ENCODE measurements at places on chromosomes 6 and 20. TPM values are rescaled to one million over a fixed set of nuclear protein-coding genes. Genes with fewer than 3 reads are reported as not detected.
A peak's percentile ranks its signal among the peaks of the same experiment; 100 is the strongest.

The CST4 gene
- polyA plus RNA-seq: not detected

The NUDT3 gene
- polyA plus RNA-seq: 7.4 TPM

The HNF4A gene
- polyA plus RNA-seq: not detected

- DNase-seq: peak; percentile 9
Measured at GRCh38 chr6:32665661-32666060, 796 bp downstream of the HLA-DQB1 start.

DNA sequence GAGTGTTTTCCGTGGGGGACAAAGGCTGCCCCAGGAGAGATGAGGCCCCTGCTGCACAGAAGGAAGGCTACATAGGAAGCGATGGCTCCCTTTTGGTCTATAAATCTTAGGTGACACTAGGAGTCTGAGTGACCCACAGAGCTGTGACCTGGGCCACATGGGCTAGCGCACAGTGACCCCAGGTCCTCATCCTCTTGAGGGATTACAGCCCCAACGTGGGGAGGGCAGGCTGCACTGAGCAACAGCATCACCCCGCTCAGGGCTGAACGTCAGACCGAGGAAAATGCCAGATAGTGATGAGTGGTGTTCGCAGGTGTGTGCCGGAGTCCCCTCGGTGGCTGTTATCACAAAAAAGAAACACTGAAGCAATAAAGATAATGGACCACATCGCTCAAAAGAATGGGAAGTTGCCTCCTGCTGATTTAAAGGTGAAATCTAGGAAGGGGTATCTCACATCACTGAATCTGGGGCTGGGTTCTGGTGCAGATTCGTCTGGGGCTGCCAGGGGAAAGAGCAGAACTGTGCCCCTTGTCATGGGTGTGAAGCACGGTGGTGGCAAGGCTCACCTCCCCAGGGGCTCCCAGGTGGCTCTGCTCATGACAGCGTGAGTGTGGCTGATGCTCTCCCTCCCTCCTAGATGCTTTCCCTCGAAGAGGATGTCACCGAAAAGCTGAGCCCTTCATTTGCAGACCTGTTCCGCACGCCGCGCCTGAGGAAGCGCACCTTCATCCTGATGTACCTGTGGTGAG is 14.5 kb downstream of the SLC22A1 start:
- no peak for DNase-seq

GRCh38 chr6:114158838-114159694 is 183.8 kb downstream of the HS3ST5 start:
- no peak for DNase-seq

GRCh38 chr20:46773680-46774079 is 64.2 kb downstream of the SLC2A10 start:
- no peak for DNase-seq

DNA sequence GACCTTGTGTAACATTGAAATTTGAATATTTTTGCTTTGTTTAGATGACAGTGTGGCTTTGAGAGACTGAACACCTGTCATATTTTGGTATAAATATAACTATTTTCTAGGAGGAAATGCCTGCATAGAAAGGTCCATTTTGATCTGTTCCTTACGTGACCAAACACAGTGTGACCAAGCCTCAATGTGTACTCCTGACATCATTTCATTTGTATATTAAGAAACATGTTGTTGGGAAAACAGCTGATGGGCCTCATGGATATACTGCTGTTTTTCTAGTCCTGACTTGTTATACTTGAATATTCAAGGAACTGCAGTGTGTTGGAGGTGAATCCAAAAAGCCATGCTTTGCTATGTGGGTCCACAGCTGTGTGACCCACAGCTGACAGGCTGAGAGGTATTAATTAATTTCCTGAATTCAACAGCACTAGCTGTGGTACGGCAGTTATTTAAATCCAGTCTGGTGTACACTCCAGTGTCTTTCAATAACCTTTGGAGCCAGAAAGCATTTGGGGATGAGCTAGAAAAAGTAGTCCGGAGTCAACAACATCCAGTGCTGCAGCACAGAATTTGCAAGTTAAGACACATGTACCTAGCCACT is 18.9 kb downstream of the NCOA7 start:
- DNase-seq: no peak

DNA sequence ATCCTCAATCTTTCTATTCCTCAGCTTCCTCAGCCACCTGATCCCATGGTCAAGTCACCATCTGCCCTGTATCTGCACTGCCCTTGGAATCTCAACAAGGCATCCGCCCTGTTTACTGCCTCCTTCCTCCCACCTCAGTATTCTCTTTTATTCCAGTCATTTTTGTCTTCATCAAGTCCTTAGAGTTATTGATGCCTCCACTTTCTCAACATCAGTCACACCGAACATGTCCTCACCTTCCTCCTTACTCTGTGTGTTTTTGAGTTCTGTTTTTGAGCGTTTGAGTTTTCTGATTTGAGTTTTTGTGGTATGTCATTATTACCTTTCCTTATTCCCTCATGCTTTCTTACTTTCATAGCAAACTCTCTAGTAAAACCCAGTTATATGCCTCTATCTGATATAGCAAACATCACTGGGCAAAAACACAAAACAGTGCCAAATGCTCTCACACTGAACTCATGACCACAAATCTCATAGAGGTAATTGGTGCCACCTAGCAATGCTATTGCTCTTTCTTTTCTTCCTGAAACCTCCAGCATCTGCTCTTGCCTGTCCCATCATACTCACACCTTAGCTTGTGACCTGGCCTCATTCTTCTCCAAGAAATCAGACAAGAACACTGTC is 11.8 kb upstream of the GNRH2 start:
- DNase-seq: no peak

DNA sequence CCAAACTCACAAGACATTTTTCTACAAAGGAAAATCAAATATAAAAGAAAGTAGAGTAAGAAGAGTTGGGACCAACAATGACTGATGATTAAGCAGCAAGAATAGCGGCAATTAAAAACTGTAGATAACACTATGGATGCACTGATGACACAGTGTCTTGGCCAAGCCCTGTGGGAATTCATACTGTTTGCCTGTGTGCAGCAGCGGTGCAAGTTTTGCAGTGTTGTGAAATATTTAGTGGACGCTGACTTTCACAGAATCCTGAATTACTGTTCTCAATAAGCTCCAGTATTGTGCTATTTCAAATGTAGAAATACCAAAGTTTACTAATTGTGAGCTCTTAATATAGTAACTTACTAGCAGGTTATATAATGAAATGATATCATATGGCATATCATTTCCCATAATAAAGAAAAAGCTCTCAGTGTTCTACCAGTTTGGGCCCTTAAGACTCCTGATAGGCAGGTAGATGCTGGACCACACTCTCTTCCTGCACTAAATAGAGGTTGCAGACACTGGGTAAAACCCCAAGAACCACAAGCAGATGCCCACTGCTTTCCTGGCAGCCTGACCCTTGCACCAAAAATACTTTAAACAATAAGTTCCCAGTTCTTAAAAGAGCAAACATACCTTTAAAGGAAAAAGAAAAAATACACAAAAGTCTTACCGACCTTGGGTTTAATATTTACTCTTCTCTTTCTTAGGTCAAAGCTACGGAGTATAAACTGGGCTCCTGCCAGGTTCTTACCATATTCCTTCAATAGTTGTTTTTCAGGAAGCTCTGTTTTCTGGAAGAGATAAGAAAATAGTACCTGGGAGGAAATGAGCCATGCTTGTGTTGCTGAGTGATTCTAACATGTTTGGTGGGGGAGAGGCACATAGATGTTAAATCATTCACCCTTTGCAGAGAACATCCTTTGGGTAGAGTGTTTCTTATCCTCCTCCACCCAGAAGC is 41.6 kb downstream of the ANKEF1 start:
- DNase-seq: no peak

- DNase-seq: no peak
Measured at GRCh38 chr6:41451039-41451438, 95.1 kb upstream of the FOXP4 start.

DNA sequence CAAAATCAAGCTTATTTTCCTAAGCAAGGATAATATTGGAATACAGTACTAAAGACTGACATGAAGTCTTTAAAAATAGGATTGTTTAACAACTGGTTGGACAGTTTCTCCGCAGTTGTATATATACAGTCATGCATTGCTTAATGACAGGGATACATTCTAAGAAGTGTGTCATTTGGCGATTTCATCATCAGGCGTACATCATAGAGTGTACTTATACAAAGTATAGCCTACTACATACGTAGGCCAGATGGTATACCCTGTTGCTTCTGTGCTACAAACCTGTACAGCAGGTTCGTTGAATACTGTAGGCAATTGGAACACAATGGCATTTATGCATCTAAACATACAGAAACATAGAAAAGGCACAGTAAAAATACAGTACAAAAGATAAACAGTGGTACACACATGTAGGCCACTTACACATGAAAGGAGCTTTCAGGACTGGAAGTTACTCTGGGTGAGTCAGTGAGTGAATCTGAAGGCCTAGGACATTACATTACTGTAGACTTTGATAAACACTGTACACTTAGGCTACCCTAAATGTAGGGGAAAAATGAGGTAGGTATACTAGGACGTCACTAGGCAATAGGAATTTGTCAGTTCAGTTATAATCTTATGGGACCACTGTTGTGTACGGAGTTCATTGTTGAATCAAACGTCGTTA is 20.1 kb downstream of the HECA start:
- DNase-seq: no peak

DNA sequence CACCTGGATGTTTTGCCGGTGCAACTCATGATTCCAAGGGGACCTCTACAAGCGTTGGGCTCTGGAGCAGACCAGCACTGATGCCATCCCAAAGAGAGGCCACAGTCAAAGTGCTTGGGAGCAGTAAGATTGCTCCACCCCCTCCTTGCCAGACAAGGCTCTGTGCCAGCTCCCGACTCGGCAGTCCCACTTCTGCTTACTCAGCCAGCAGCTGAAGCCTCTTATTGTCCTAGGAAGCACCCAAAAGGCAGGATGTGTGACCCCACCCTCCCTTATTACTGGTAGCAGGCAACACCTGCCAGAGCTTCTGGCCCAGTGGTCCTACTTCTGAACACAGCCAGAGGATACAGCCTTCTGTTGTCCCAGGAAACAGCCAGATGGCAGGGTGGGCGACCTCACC is 614.2 kb downstream of the TENT5A start:
- no peak for DNase-seq

All from naive thymus-derived CD8-positive, alpha-beta T cell (primary cell).